ENCODE measurements at places on chromosomes 2 and 18. TPM values are rescaled to one million over a fixed set of nuclear protein-coding genes. Genes with fewer than 3 reads are reported as not detected.

DNA sequence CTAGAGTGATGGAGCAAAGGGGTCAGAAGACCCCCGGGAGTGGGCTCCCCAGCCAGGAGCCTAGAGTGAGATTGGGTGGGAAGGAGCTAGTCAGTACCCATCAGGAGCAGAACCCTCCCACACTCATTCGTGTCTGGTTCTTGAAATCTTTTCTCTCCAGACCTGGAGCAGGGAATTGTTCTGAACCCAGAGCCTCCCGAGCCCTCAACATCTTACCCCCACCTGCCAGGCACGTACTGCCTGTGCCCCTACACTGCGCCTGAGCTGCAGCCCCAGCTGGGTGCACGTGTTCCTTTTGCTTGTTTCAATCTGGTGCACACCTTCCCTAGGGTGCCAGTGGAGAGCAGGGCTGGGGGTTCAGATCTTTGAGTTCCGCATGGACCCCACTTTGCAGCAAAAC is 52.6 kb downstream of the BCL2L11 start:
- no peak for DNase-seq

GRCh38 chr2:17879913-17880274 is 1.4 kb downstream of the KCNS3 start:
- no peak for DNase-seq

DNA sequence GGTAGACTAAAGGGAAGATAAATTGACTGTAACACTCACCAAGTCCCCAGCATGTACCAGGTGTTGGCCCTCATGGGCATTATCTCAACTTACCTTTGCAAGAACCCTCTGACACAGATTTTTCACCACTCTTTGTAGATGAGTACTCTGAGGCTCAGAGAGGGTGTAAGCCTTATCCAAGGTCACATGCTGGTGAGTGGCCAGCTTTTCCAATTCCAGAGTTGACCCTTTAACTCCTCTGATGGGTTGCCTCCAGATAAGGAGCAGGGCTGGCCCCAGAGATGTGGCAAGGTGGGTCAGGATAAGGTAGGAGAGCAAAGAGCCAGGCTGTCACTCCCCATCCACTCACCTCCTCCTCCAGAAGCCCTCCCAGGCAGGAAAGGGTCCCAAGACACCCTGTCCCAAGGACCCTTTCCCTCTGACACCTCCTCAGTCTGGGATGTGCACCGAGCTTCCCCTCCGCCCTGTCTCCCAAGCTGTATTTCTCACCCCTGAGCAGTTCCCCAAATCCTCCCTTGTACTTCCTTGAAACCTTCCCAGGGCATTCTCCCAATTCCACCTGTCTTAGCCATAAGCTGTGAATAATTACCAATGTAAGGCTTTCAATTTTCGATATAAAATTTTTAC is 165.9 kb downstream of the ZFP36L2 start:
- DNase-seq = no peak

GRCh38 chr2:54103454-54104314 is 11.7 kb upstream of the ACYP2 start:
- DNase-seq = no peak

DNA sequence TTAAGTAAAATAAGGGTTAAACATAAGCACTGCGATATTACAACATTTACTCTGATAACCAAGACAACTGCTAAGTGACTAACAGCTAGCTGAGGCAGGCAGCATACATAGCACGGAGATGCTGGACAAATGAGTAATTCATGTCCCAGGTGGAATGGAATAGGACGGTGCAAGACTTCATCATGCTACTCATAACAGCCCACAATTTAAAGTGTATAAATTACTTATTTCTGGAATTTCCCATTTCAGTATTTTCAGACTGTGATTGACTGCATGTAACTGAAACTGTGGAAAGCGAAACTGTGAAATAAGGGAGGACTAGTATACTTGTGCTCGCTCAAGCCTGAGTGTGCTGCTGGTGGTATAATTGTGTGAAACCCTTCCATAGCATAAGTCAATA is 12.9 kb downstream of the IER3IP1 start:
- DNase-seq = no peak

DNA sequence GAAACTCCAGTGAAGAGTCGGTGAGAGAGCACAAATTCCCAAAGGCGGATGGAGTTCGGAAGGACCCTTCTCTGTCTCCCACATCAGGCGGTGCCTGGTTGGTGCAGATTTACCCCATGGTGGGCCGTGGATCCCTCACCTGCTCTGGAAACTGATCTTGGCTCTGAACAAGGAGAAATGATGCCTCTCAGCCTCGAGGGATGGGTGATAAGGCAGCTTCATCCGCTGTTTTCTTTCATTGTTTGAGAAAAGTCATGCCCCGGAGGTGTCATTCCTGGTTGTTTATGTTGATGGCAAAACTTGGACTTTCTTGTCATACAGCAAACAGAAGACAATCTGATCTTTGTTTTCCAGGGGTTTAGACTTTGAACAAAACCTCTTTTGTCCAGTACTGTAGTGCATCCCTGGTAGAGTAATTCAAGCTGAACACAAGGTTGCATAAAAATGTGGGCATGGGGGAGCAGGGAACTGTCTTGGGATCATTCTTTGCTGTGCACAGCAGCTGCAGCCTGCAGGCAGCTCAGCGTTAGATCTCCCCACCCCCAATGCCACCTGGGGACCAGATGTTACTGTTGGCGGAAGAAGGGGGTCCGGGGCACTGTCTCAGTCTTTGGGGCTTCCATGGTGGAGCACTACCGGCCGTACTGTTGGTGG is 81.3 kb downstream of the NFATC1 start:
- no peak for DNase-seq

- no peak for DNase-seq
Measured at GRCh38 chr2:104528101-104528500, 325.8 kb upstream of the POU3F3 start.

- no peak for DNase-seq
Measured at GRCh38 chr2:219165058-219165911, 4.5 kb downstream of the SLC23A3 start.

DNA sequence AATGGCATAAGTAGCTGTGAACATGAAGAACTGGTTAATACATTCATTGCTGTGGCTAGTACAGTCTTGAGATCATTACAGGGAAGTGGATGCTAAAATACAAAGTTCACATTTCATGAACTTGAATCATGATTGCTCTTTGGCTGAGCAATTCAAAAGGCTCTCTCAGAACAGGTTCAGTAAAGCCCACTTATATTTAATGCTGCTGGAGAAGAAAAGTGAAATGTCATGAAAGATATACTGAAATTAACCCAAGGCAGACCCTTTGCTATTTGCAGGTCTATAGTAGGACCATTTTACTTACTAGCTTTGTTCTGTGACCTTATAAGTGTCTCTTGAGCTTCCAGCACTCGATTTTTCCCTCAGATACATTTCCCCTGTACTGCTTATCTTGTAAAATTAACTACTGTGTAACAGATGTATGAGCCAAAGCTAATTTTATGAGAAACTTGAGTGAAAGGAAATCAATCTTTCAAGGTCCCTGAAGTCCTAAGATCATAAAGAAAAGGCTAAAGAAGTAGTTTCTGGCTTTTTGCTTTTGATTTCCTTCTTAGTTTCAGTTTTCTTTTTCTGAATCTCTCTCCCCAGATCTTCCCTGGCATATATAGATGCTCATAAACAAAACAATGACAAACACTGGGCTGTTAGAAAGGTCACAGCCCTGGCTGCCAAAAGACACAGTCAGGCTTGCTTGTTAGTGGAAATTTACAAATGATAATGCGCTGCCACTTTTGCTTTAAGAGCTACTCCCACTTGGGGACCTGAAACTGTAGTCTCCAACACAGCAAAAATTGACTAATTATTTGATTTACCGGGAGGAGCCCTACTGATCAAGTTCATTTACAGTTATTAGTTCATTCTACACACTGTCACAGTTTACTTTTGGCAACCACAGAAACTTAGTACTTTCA is 132.7 kb upstream of the XPO1 start:
- DNase-seq = no peak

The ARHGAP28 gene
- total RNA-seq = not detected

The GAL3ST2 gene
- 0.23 TPM for total RNA-seq

The NAT8 gene
- not detected for total RNA-seq

The ZNF638 gene
- total RNA-seq = 56.2 TPM

The G6PC2 gene
- not detected for total RNA-seq

The FOXD4L1 gene
- 0.11 TPM for total RNA-seq

Measured in activated T-cell treated with anti-CD3 and anti-CD28 coated beads, Interleukin-2, amount 50 U/mL, for 4 hours (primary cell).